Activated CD4-positive, alpha-beta T cell treated with anti-CD3 and anti-CD28 coated beads, Interleukin-2, amount 50 U/mL, for 16 hours (primary cell): ENCODE measurements at places on chromosomes 7 and 10.

- DNase-seq: no peak
Observed at GRCh38 chr7:33237036-33237435, 107.7 kb downstream of the BBS9 start.

DNA sequence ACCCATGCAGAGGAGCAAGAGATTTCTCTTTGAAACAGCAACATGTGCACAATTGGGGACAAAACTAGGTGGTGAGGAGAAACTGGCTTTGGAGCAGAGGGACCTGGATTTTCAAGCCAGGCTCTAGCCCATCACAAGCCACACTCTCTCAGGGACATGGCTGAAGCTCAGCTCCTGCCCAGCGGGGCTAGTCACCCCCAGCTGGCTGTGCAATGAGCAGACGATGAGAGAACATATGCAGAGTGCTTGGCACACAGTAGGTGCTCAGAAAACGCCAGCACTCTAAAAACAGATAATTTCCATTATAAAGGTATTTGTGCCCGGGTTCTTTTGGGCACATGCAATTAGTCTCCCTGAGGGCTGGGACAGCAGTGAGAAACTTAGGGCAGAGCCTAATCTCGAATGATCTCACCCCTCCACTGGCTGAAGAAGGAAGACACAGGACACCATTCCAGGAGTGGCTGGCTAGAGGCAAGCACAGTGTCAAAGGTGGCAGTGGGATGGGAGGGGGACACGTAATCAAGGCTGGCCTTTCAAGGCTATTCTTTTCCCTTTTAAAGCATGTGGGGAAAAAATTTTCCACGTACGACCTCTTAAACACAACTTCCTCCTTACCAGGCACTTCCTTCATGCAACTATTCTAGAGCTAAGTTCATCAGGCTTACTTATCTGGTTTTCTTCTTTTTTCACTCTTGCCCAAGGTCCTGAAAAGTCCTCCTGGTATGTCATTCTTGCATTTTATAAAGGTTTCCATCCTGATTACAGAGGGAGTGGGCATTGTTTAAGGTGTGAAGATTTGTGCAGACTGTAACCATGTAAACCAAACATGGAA, 15.1 kb downstream of the FAM53B start:
- no peak for DNase-seq

- no peak for DNase-seq
Observed at GRCh38 chr10:58106211-58107035, 161.3 kb downstream of the IPMK start.

DNA sequence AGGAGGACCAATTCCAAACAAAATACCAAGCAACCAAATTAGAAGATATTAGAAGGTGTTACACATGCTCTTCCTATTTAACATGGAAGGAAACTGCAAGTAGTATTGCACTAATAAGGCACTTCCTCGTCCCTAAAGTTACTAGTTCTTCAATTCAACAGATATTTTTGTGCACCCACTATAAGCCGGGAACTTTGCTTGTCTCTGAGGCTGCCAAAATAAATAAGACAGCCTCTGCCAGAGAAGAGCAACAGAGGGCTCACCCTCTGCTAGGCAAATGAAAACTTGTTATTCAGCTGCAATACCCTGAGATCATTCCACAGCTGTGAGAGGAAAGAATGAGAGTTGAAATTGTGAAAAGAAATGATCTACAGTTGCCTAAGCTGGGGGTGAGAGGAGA, 37.4 kb upstream of the GSAP start:
- DNase-seq: no peak

DNA sequence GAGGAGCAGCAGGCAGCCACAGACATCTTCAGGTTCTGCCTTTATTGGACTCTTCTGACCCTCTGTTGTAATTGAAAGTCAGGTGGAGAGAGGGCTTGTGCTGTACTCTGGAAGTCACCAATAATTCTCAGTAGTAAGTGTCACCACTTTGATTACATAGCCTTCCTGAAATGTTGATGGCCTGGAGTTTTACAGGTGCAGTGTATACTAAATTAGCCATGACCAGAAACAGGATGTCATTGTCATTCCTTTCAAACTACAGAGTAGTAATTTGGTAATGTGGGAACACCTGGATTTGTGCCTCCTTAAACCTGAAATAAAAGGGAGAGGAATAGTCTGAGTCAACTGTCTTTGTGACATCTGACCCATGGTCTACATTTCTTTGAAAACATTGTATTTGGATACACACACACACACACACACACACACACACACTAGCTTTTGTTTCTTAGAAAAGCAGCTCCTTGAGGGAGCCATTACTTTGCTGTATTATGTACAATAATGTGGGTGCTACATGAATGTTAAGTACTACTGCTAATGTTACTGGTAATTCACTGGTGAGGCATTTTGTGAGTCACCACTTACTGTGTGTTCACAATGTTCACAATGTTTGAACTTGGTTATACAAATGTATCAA, 19.6 kb downstream of the ARL4A start:
- DNase-seq: no peak

DNA sequence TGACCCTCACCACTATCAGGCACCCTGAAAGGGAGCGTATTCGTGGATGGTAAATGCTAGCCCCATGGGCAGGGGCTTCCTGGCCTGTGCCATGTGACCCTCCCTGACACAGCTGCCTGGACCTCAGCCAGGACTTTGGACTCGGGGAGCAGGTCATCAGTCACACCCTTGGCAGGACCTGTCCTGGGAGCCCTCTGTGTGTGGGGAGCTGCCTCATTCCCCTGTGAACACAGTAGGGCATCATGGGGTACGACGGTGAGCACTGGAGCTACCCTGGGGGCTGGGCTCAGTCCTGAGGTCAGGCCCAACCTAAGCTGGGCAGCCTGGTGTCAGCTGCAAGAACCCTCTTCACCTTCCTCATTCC, 129.3 kb upstream of the FAM20C start:
- DNase-seq: no peak

GRCh38 chr7:114819616-114820362, 102.1 kb upstream of the MDFIC start:
- no peak for DNase-seq

GRCh38 chr7:1531263-1531978, 919 bp downstream of the MAFK start:
- no peak for DNase-seq

DNA sequence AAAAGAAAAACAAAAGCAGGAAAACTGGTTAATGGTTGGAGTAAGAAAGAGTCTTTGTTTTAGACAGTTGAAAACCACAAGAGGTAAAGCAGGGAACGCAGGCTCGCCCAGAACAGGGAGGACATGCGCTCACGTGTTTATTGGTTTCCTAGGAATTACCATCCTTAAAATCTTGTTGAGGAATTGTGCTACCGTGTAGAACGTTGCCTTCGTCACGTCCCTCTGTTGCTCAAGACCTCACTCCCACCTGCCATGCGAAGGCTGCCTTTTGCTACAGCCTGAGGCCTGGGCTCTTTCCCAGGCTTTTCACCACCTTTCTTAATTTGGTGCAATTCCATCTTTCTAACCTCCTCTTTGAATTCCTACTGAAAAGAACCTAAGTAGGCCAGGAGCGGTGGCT, 61.6 kb upstream of the CAMK1D start:
- DNase-seq: no peak

DNA sequence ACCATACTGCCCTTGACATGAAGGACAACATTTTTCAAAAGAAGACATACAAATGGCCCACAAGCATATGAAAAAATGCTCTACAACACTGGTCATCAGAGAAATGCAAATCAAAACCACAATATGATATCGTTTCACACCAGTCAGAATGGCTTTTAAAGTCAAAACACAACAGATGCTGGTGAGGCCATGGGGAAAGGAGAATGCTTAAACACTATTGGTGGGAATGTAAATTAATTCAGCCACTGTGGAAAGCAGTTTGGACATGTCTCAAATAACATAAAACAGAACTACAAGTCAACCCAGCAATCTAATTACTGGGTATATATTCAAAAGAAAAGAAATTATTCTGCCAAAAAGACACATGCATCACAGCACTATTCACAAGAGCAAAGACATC, 4.2 kb upstream of the NT5C3A start:
- DNase-seq: no peak

- no peak for DNase-seq
Observed at GRCh38 chr7:150719960-150720891, 3.8 kb downstream of the GIMAP1 start.

- no peak for DNase-seq
Observed at GRCh38 chr7:100038326-100038725, 11.2 kb upstream of the ZSCAN21 start.

DNA sequence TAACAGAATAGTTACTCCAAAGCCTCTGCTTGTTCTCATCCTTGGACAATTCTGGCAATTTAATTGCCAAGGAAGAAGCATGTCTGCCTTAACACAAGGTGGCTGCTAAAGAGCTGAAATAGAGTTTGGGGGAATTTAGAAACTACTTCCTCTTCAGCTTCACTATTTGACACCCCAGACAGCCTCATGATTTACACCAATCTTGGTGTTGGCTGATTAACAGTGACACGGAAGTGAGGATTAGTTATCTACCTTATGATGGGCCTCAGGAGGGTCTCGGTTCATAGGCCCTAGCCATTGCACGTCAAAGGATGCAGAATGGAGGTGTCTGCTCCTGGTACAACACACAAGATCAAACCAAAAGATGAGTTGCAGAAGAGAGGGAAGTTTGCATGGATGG, 102.4 kb downstream of the RELN start:
- no peak for DNase-seq

GRCh38 chr7:77985232-77985973, 186.8 kb downstream of the PHTF2 start:
- no peak for DNase-seq

GRCh38 chr7:95088536-95089215, 181.3 kb downstream of the PPP1R9A start:
- no peak for DNase-seq

DNA sequence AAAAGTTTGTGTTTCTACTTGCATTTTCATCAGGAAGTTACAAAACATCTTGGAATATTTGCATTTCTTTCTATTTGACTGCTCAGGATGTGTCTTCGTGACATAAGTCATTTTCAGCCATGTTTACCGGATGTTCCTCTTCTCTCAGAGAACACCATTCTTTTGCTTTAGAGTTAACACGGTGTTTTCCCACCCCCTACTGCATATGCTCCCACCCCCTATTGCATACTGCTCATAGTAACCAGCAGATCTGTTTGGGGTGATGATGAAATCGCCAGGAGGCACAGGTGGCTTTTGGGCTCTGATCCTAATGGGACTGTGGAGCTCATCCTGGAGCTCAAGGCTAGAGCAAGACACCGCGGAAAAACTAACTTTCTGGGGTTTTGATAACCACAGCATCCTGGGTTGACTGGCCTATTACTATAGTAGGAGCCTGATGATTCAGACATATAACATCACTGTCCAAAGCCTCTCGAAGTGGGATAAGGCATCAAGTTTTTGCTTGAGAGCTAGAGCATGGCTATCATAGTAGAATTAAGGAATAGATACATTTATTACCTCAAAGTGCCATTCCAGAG, 65.1 kb upstream of the BET1 start:
- DNase-seq: no peak

DNA sequence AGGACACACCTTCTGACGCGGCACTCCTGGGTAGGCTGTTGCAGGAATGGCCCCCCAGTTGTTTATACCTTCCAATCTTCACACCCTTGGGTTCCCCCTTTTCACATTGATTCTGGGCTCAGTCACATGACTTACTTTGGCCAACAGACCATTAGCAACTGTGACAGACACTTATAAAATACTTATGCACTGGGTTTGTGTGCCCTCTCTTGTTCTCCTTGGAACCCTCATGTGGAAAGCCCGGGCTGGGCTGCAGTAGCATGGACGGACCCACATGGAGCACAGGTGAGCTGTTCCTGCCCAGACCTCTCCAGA, 69.0 kb downstream of the ATXN7L1 start:
- no peak for DNase-seq

DNA sequence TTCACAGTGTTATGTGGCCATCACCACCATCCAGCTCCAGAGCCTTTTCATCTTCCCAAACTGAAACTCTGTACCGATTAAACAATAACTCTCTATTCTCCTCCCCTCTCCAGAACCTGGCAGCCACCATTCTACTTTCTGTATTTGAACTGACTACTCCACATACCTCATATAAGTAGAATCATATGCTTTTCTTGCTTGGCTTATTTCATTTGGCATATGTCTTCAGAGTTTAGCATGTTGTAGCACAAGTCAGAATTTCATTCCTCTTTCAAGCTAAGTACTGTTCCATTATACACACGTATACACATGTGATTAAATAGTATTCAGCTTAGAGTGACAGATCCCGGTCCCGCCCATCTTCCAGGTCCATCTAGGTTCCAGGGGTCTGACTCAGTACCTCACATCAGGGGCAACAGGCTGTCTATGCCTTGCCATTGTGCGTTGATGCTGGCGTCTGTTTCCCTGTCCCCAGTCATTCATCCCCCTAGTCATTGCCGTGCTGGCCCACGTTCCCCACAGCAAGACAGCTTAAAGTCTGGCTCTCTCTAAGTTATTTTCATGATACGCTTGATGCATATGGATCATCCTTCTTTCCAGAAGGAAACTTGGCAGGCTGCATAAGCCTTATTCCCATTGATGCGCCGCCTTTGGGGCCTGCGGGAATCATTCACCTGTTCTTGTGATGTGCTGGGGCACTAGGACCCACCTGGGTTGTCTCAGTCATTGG, 108.3 kb downstream of the CHN2 start:
- no peak for DNase-seq

GRCh38 chr10:8416760-8417159, 362.3 kb downstream of the GATA3 start:
- no peak for DNase-seq

GRCh38 chr10:48589266-48589665, 15.6 kb downstream of the ARHGAP22 start:
- no peak for DNase-seq

GRCh38 chr10:51244748-51245490, 170.6 kb downstream of the PRKG1 start:
- no peak for DNase-seq

GRCh38 chr7:111029574-111030251, 61.2 kb upstream of the LRRN3 start:
- peak; percentile 68 for DNase-seq

- no peak for DNase-seq
Observed at GRCh38 chr10:51270936-51271530, 196.7 kb downstream of the PRKG1 start.

- DNase-seq: no peak
Observed at GRCh38 chr7:108299251-108299973, 156.8 kb downstream of the NRCAM start.

GRCh38 chr10:14873090-14873760, 5.4 kb upstream of the SUV39H2 start:
- DNase-seq: no peak

GRCh38 chr10:73818402-73818801, 7.0 kb upstream of the NDST2 start:
- no peak for DNase-seq

GRCh38 chr7:52842202-52842900, 193.1 kb upstream of the POM121L12 start:
- no peak for DNase-seq
